Activated naive CD4-positive, alpha-beta T cell treated with anti-CD3 and anti-CD28 coated beads for 36 hours (primary cell): ENCODE measurements at places on chromosomes 12 and 14. TPM values are rescaled to one million over a fixed set of nuclear protein-coding genes. Genes with fewer than 3 reads are reported as not detected.

Gene GZMH
- 86.1 TPM for total RNA-seq

Gene KLHDC1
- total RNA-seq: 0.57 TPM

Gene SERPINA3
- not detected for total RNA-seq

Gene GLT8D2
- total RNA-seq: not detected

Gene SERPINA4
- total RNA-seq: not detected

Gene KRT6C
- total RNA-seq: not detected

Gene LTB4R2
- 12.2 TPM for total RNA-seq

Gene VPS37B
- 15.6 TPM for total RNA-seq

Gene CATSPERB
- 0.20 TPM for total RNA-seq

Gene OTOGL
- not detected for total RNA-seq

Gene ACOT6
- total RNA-seq: not detected

Gene NAA25
- 52.4 TPM for total RNA-seq

Gene PROX2
- total RNA-seq: 0.07 TPM

Gene CACNA1C
- total RNA-seq: 0.12 TPM

Gene IQSEC3
- total RNA-seq: 0.86 TPM

Gene BMAL2
- 9.2 TPM for total RNA-seq

Gene KSR2
- total RNA-seq: 0.05 TPM

Gene DHRS1
- 13.8 TPM for total RNA-seq

Gene VRTN
- not detected for total RNA-seq

Gene CARMIL3
- total RNA-seq: 0.99 TPM

Gene PRIM1
- 75.0 TPM for total RNA-seq

Gene NTS
- not detected for total RNA-seq

Gene RGS6
- total RNA-seq: not detected

Gene LRRC43
- total RNA-seq: 0.60 TPM

Gene RFX4
- total RNA-seq: not detected

Gene GRIP1
- 1.2 TPM for total RNA-seq

Gene GPR84
- 1.2 TPM for total RNA-seq

Gene SLC10A1
- not detected for total RNA-seq

Gene DDN
- 0.20 TPM for total RNA-seq

Gene PTCSC3
- total RNA-seq: not detected

Gene TMEM30B
- 2.8 TPM for total RNA-seq

Gene SOAT2
- total RNA-seq: 0.74 TPM

Gene USP44
- total RNA-seq: 6.6 TPM

Gene SLCO1B1
- total RNA-seq: not detected

Gene MYL2
- not detected for total RNA-seq

Gene RERG
- not detected for total RNA-seq

Gene PIWIL1
- not detected for total RNA-seq

Gene PRICKLE1
- total RNA-seq: not detected

Gene PALS1
- total RNA-seq: 6.6 TPM

Gene CCDC38
- 0.49 TPM for total RNA-seq

Gene MTERF2
- 5.2 TPM for total RNA-seq

Gene HRK
- not detected for total RNA-seq

Gene LRRC9
- not detected for total RNA-seq

Gene FOXA1
- not detected for total RNA-seq

Gene DTX1
- 8.3 TPM for total RNA-seq

Gene KCNH3
- 0.91 TPM for total RNA-seq

Gene KRT3
- total RNA-seq: not detected

Gene PPP1R1A
- not detected for total RNA-seq

Gene SLC25A21
- not detected for total RNA-seq

Gene SLC35F4
- total RNA-seq: not detected

Gene ERH
- total RNA-seq: 338 TPM

Gene SYNDIG1L
- total RNA-seq: not detected

Gene HOXC5
- not detected for total RNA-seq

Gene SNW1
- 129 TPM for total RNA-seq

Gene KCNA5
- total RNA-seq: not detected
